H9 (cell line): ENCODE measurements at places on chromosomes 6 and 20. TPM values are rescaled to one million over a fixed set of nuclear protein-coding genes. Genes with fewer than 3 reads are reported as not detected.

Gene EYA2
- 0.68 and 0.74 TPM in 2 replicates for total RNA-seq

Gene FLOT1
- total RNA-seq = 107 and 111 TPM in 2 replicates

Gene ACTR5
- total RNA-seq = 14.0 and 14.1 TPM in 2 replicates

Gene PLN
- total RNA-seq = not detected in 2 replicates

Gene FAM217A
- not detected in 2 replicates for total RNA-seq

Gene SLC22A16
- not detected in 2 replicates for total RNA-seq

Gene SLC24A3
- total RNA-seq = 0.83 and 1.1 TPM in 2 replicates

Gene TLDC2
- 0.11 TPM in 1 of 2 replicates, not detected in the other for total RNA-seq

Gene FAM162B
- 2.1 and 2.3 TPM in 2 replicates for total RNA-seq

Gene HAO1
- not detected in 2 replicates for total RNA-seq

Gene RAB32
- total RNA-seq = 4.7 and 4.9 TPM in 2 replicates

Gene SEL1L2
- not detected in 2 replicates for total RNA-seq

Gene ETV7
- 0.92 and 0.94 TPM in 2 replicates for total RNA-seq

Gene SULF2
- total RNA-seq = 30.9 and 31.2 TPM in 2 replicates

Gene EXOC2
- total RNA-seq = 29.7 and 29.9 TPM in 2 replicates

Gene PTPRT
- total RNA-seq = 0.07 and 0.13 TPM in 2 replicates

Gene RSPH3
- 1.8 and 2.2 TPM in 2 replicates for total RNA-seq

Gene MRPS26
- 97.6 and 102 TPM in 2 replicates for total RNA-seq

Gene SUMO4
- total RNA-seq = 0.77 and 1.5 TPM in 2 replicates

Gene TGM3
- total RNA-seq = not detected in 2 replicates

Gene GFRA4
- total RNA-seq = not detected in 2 replicates

Gene POPDC3
- 5.7 and 6.0 TPM in 2 replicates for total RNA-seq

Gene POM121L2
- not detected in 2 replicates for total RNA-seq

Gene FKBP1C
- total RNA-seq = 0.52 and 1.2 TPM in 2 replicates

Gene CGAS
- 1.7 and 1.8 TPM in 2 replicates for total RNA-seq

Gene DSP
- 47.9 and 48.9 TPM in 2 replicates for total RNA-seq

Gene LAMA2
- 3.7 and 4.2 TPM in 2 replicates for total RNA-seq

Gene LEMD2
- total RNA-seq = 82.0 and 91.8 TPM in 2 replicates

Gene CFAP206
- total RNA-seq = not detected in 2 replicates

Gene CHRNA4
- total RNA-seq = 1.1 and 2.5 TPM in 2 replicates

Gene ADGRG6
- total RNA-seq = 2.2 and 2.5 TPM in 2 replicates

Gene NNAT
- total RNA-seq = 42.5 and 43.1 TPM in 2 replicates

Gene PLA2G7
- 1.7 and 1.8 TPM in 2 replicates for total RNA-seq

Gene THBS2
- 14.7 and 15.5 TPM in 2 replicates for total RNA-seq

Gene ZKSCAN3
- 7.3 and 8.7 TPM in 2 replicates for total RNA-seq

Gene OPN5
- total RNA-seq = not detected in 2 replicates

Gene VNN1
- not detected in 2 replicates for total RNA-seq

Gene PKIB
- total RNA-seq = 44.7 and 46.5 TPM in 2 replicates

Gene C6orf58
- total RNA-seq = not detected in 2 replicates

Gene MAD2L1BP
- total RNA-seq = 46.3 and 47.6 TPM in 2 replicates

Gene WFDC6
- not detected in 2 replicates for total RNA-seq

Gene SLC22A3
- 2.7 and 2.8 TPM in 2 replicates for total RNA-seq
